ENCODE measurements at places on chromosomes 1 and 21. TPM values are rescaled to one million over a fixed set of nuclear protein-coding genes. Genes with fewer than 3 reads are reported as not detected.

Gene NEK7
- 218 TPM for total RNA-seq

Gene NMNAT2
- 5.1 TPM for total RNA-seq

Gene CD84
- total RNA-seq: 4.2 TPM

Gene CGN
- 21.0 TPM for total RNA-seq

Gene FOXO6
- total RNA-seq: 2.2 TPM

Gene SIK1
- total RNA-seq: 5.4 TPM

Gene CFAP74
- 0.07 TPM for total RNA-seq

Gene LRRN2
- 1.4 TPM for total RNA-seq

Gene KRTAP11-1
- total RNA-seq: not detected

Gene CLEC20A
- total RNA-seq: not detected

Gene C1orf116
- total RNA-seq: 0.60 TPM

Gene STXBP3
- total RNA-seq: 26.1 TPM

Gene KRTAP19-3
- total RNA-seq: not detected

Gene PLD5
- 0.31 TPM for total RNA-seq

Gene B3GALT2
- 67.0 TPM for total RNA-seq

Gene GBP7
- not detected for total RNA-seq

Gene SYDE2
- total RNA-seq: 24.0 TPM

Gene TFF2
- total RNA-seq: not detected

Gene AMY2A
- total RNA-seq: 1.9 TPM

Gene ARHGEF19
- 3.0 TPM for total RNA-seq

Gene IFNAR2
- total RNA-seq: 46.7 TPM

Gene POGZ
- 53.5 TPM for total RNA-seq

Gene LAPTM5
- total RNA-seq: 260 TPM

Gene ITLN1
- 10.4 TPM for total RNA-seq

Gene SH3D21
- total RNA-seq: 0.38 TPM

Gene DHX9
- total RNA-seq: 42.0 TPM

Gene SYCP1
- not detected for total RNA-seq

Gene INSRR
- 0.11 TPM for total RNA-seq

Gene KCNQ4
- 3.0 TPM for total RNA-seq

Gene TSTD1
- 17.7 TPM for total RNA-seq

Gene ANGPTL1
- 28.3 TPM for total RNA-seq

Gene MATN1
- not detected for total RNA-seq
